Activated T-helper 1 cell treated with anti-CD3 and anti-CD28 coated beads, Interleukin-2, amount 50 U/mL, for 16 hours (primary cell): ENCODE measurements at places on chromosomes 3 and 15.

DNA sequence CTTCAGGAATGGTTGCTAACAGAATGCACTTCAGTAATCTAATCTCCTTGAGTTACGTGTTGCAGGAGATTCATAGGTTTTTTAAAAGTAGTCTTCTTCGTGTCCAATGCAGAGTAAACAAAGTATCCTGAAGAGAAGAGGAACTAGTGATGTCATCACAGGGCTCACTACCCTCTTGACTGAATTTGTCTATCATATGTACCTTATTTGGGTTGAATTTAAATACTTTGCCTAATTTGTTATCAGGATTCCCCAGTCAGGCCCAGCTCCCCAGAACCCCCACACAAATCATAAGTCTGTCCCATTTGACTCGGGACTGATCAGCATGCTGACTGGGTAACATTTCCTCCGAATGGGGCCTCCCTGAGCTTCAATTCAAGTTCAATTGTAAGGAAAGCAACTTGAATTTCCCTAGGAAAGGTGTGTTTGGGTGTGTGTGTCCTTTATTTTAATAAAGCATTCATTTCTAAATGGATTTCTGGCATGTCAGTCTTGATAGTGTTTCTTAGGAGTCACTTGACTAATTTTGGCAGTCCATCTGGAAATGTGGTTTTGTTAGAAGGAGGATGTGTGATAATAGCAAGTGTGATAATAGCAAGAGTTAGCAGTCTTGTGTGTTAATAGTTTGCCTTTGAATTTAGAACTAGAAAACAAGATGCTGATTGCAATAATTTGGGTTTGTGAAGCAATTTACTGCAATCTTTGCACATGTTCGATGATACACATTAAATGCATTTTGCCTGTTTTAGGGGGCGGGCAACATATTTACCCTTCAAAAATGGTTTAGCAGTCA lies 21.9 kb downstream of the OXNAD1 start:
- no peak for DNase-seq

- DNase-seq = no peak
Measured at GRCh38 chr3:72348357-72348756, 499.9 kb downstream of the SHQ1 start.

DNA sequence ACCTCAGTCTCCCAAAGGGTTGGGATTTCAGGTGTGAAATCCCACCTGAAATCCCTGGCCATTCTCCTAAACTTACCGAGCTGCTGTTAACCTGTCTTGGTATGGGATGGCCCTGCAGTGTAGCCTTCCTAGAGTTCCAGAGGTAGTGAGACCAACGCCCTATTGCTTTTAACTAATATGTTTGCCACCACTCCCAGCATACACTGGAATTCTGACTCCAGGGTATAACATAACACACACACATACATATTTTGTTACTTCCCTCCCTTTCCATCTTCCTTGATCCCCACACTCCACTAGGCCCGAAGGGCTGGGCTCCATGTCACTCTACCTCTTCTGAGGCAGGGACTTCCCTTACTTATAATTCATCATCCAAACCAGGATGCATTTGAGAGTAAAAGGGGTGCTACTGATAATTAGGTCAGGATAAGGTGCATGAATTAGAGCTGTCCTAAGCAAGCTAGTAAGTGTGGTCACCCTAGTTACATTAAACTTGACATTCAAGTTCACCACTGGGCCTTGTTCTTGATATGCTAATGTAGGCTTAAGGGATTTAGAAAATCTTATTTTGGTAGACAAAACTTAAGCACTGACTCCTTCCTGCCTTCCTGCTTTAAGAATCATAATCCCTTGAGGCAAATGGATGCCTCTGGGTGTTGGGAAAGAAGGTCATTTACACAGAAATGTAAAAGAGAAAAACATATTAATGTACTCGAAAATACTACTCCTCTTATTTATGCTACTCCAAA lies 317.6 kb downstream of the MAGI1 start:
- DNase-seq = no peak

GRCh38 chr3:18988614-18989229 lies 159.6 kb upstream of the KCNH8 start:
- no peak for DNase-seq

DNA sequence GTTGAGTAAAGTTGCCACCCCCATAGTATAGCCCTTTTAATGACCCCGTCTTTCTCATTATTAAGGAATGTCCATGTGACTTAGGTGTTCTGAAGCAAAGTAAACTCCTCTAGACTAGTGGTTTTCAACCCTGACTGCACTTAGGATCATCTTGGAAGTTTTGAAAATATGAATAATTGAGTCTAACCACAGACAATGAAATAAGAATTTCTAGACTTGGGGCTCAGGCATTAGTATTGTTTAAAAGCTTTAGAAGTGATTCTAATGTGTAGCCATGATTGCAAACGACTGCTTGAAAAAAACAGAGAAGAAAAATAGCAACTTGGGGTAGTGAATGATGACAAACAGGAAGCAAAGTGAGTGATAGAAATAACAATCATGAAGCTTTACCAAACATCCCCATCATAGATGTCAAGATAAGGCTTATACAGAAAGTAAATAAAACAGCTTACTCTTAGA lies 35.0 kb downstream of the ALCAM start:
- DNase-seq = no peak

DNA sequence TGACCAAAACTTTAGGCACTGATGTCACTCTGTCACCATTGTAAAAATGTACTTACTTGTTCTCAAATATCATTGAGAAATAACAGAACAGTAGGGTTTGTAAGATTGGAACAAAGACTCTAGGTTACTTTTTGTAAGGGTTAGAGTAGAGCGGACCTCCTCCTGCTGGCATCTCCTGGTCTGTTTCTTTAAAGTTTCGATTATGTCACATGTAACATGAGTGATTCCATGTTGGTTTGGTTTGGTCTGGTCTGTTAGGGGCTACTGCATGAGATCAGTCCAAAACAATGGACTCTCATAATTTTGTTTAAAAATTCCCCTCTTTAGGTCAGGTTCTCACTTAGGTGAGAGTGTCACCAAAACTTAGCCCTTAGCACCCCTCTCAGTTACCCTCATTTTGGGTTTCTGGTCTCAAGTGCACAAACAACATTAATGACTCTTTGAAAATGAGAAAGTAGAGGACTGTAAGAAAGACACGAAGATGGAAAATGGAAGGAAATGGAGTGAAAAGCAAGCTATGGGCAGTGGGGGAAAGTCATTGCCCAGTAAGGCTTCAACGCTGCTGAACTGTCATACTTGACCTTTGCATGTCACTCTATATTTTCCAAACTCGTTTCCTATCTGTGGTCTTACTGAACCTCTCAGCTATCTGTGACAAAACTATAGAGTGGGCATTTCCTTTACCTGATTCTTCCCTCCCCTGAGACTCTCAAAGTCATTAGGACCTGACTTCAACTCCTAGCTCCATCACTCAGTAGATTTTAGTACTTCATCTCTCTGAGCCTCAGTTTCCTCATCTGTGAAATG lies 52.7 kb downstream of the LDHAL6B start:
- DNase-seq = no peak

GRCh38 chr3:68135067-68135466 lies 480.7 kb upstream of the SUCLG2 start:
- DNase-seq = no peak

GRCh38 chr15:35936284-35936683 lies 390.3 kb upstream of the DPH6 start:
- DNase-seq = no peak

DNA sequence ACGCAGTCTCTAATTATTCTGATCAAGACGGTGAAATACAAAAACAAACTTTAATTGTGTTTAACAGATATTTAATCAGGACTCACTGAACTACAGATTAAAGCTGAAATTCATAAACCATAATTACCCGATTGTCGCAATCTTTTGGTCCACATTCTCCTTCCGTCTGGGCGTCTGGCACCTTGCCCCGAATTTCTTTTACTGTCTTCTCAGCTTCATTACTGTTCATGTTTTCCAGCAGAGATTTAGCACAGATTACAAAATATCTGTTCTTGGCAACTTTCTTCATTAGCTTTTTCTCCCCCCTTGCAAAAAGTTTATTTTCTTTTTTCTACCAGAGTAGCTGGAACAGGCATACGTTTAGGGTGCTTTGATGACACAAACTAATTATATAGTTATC lies 271.4 kb downstream of the TIGIT start:
- no peak for DNase-seq

GRCh38 chr3:46406443-46406787 lies 451 bp downstream of the CCR5AS start:
- DNase-seq = no peak

DNA sequence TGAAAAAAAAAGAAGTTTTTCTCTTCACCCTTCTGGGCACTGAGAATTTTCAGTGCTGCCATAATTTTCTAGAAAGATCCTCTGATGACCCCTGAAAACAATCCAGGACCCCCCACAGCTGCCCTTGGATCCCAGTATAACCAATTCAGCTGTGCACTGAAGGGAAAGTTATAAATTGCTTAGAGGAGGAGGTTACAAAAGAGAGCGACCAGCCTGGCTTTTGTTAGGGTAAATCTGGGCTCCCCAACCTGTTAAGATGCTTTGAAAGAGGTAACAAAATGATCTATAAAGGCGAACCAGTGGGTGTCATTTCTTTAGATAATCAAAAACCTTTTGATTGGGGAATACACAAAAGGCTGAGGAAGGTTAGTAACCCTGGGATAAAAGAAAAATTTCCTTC lies 407.9 kb upstream of the ATP11B start:
- no peak for DNase-seq

GRCh38 chr3:64144241-64144900 lies 80.9 kb downstream of the PRICKLE2 start:
- no peak for DNase-seq

GRCh38 chr15:68991723-68992122 lies 22.8 kb upstream of the NOX5 start:
- DNase-seq = no peak

DNA sequence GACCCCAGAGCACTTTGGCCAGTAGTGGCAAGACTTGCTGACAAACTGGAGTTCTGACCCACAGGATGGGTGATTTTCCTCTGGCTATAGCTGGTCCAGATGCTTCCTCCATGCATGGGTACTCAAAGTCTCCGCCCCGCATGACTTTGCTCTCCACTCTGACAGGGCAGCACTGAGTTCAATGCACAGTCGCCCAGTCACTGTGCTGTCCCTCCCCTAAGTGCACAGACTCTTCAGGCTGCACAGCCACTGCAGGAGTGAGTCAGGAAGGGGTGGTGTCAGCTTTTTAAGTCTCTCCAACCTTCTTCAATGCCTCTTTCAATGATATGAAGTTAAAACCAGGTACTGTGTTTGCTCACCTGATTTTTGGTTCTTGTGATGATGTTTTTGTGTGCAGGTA lies 17.8 kb downstream of the TEX9 start:
- no peak for DNase-seq

- DNase-seq = no peak
Measured at GRCh38 chr3:40317061-40317855, 7.8 kb downstream of the EIF1B start.

- DNase-seq = no peak
Measured at GRCh38 chr15:33135355-33135781, 59.1 kb downstream of the FMN1 start.

- no peak for DNase-seq
Measured at GRCh38 chr3:148962513-148962912, 28.8 kb upstream of the GYG1 start.

DNA sequence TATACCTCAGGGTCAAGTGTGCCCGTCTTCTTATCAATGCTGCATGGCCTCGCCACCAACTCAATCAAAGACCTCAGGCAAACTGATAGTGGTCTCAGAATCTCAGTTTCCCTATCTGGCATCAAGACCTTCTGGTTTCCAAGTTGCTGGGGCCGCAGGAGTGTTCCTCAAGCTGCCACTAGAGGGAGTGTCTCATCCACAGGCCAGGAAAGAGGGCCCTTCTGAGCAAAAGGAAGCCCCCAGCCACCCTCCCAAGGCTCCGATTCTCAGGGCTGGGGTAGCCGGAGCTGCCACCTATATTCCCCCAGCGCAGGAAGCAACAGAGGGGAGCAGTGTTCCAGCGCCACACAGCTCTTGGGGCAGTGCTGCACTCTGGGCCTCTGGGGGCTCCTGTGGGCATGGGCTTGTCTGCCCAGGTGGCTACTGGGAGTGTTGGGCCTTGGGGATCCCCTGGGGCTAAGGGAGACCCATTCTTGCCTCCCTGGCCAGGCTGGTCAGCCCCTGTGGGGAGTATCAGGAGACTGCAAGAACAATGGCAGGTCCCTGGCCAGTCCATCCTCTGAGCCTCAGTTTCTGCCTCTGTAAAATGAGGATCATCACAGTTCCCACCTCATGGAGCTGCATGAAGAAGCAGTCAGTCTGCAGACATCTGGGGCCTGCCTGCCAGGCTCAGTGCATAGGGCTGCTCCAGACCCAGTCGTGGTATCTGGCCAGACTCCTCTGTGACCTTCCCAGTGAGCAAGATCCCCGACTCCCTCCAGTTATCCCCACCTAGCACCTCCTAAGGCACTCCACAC lies 23.4 kb upstream of the SEC13 start:
- DNase-seq = peak; percentile 35

DNA sequence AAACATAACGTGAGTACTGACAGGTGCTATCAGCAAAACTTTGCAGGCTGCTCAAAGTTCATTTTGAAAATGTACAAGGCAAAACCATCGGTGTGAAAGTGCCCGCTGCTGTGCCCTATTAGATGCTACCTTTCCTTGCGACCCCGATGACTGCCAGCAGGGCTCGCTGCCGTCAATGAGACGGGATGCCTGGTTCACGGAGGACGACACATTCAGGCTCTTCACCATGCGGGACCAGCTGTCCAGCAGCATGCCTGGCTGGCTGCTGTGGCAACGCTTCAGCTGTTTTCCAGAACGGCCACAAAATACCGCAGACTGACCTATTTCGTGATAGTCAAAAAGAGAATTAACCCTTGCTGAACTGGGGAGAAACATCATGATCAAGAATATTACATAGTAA lies 92.7 kb upstream of the OCA2 start:
- DNase-seq = no peak

DNA sequence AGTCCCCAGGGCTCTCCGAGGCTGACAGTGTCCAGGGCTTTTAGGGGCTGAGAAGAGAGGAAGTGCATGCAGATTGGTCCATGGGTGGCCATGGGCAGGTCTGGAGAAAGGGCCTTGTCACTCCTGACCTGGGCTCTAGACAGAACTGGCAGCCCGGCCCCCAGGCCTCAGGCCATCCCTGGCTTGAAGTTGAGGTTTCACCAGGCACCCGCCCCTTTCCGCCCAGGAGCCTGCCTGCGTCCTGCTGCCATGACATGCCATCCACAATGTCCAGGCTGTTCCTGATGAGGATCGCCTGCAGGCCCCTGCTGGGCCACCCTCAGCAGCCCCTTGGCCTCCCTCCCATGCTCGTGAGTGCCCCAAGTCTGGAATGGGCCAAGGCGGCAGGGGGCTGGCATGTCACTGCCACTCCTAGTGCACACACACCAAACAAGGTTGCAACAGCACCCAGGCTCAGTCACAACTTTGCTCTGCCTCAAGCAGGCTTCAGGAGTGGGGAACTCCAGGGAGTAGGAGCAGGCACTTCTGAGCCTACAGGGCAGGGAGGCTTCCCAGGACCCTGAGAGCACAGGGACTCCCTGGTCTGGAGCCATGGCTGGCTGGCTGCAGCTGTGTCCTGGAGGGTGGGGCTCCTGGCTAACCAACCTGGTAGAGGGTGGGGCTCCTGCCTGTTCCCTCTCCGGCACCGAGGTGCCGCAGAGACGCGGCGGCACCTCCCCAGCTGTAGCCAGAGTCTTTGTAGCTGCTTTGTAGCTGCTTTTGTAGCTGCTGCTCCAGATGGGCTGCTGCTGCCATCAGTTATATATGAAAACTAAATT lies 1457.1 kb upstream of the GBE1 start:
- DNase-seq = no peak

GRCh38 chr3:31086698-31087097 lies 192.2 kb upstream of the GADL1 start:
- DNase-seq = no peak

GRCh38 chr3:184155644-184156521 lies 706 bp downstream of the DVL3 start:
- no peak for DNase-seq
